ENCODE measurements at places on chromosomes 1 and 21.

DNA sequence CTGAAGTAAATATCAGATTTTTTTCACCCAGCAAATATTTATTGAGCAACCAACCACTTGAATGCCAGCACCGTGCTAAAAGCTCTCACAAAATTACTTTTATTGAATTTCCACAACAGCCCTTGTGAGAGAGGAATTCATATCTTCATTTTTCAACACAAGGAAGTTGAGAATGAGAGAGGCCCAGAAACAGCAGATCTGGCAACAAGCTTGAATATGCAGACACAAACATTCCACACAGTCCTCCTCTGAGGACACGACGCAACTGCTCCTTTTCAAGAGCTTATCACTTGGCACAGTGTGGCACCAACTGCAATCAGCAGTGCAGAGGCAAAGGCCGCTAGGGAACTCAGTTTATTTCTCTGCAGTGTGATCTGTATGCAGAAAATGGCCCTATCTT is 32.2 kb upstream of the IFNAR2 start:
- no peak for DNase-seq

DNA sequence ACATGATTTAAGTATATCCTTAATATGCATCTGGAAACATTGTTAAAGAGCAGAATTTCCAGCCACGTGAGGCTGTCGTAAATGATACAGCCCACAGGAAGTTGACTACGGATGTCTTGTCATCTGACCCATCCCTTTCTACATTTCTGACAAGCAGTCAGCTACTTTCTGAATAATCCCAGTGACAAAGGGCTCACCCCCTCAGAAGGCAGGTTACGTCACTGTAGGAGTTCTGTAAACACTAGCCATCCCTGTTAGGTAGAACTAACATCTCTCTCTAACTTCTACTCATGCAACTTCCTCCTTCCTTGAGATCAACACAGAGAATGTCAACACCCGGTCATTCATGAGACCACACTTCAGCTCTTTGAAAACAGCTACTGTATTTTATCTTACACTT is 259.2 kb downstream of the GREM2 start:
- DNase-seq = no peak

DNA sequence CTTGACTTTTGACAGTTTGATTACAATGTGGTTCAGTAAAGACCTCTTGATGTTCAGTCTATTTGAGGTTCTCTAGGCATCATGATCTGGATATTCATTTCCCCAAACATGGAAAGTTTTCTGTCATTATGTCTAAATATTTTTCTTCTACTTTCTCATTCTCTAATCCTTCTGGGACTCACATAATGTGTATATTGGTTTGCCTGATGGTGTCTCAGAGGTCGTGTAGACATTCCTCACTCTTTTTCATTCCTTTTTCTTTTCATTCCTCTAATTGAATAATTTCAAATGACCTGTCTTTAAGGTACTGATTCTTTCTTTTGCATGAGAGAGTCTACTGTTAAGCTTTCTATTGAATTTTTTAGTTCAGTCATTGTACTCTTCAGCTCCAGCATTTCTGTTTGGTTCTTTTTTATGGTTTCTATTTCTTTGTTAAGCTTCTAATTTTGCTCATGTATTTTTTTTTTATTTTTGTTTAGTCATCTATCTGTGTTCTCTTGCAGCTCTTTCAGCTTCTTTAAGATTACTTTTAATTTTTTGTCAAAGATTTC is 158.4 kb downstream of the GDAP2 start:
- peak; percentile 14 for DNase-seq

DNA sequence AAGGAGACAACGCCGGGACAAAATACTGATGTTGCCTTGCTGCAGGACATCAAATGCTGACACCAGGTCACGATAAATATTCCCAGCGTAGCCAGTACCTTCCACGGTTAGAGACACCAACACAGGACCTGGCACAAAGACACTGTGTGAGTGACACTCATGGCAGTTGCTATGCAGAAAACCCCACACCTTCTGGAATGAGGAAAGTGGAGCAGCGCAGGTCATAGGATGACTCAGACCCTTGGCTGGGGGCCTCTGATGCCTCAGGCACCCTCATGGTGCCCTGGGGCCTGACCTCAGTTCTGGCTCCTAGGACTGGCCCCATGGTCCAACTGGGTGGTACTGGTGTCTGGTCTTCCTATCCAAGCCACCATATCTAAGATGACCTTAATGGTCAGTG is 7.0 kb downstream of the DCST2 start:
- no peak for DNase-seq

DNA sequence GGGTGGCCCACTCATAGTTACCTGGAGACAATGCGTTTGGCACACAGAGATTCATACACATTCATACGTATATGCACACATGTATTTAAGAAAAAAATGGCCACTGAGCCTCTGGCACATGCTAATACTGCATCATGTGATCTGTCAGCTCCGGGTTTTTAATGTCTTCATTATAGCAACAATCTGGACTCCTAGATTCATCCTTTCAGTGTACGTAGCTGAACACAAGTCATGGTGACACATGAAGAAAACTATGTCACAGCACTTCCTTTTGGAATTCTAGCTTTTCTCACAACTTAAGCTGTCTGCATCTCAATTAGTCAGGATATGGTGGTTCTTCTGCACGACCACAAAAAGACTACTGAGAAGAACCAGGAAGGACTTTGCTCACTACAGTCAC is 24.7 kb downstream of the HSF2BP start:
- DNase-seq = no peak

DNA sequence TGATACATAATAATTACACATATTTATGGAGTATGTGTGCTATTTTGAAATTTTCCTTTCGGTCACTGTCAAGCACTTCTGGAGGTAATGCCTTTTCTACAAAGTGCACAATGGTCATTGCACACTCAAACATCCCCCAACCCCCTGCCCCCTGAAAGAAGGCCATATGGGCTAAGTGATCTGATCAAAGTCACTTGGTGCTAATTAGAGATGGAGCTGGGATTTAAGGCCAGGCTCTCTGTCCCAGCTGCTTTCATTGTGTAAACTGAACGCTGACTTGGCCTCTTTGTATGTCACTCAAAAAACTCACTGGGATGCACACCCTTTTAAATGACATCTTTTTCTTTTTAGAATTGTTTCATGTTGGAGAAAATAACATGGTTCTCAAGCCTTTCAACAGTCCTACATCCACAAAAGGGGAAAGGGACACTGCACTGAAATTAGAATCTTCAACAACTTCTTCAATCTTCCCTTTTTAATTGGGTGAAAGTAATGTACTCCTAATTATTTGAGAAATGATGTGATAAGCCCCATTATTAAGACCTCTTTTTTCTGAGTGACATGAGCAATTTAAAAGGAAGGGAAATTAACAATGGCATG is 149.2 kb downstream of the ST6GALNAC5 start:
- no peak for DNase-seq

DNA sequence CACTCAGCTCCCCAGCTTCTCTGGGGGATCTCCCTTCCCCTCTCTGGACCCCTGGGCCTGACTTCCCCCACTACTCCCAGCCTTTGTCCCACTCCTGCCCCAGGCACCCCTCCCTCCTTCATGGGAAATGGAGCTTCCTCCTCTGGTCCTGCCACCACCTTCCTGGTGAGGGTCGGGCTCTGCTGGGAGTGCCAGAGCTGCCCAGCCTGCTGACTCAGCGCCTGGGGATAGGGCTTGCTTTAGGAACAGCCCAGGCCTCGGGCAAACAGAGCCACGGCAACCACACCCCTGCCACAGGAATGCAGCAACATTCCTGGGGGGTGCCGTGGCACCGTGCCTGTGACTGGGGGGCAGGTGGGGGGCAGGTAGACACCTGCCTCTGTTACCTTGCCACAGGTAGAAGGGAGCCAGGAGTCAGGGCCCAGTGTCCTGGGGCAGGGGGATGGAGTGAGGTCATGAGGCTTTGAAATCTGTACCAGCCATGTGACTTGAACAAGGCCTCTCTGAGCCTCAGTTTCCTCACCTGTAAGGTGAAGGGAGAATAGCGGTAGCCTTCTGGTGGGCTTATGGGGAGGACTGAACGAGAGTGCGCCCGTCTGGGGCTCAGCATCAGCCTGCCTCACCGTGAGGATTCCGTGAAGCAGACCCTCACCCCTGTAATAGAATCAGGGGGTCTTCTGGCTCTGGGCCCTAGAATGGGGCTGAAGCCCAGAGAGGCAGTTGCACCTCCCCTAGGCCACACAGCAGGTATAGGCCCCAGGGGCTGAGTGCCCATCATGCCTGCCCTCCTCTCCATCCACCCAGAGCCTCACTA is 17.8 kb upstream of the EPHA2 start:
- no peak for DNase-seq

Data from OCI-LY7 (cell line).